ENCODE measurements at places on chromosomes 6 and 20. TPM values are rescaled to one million over a fixed set of nuclear protein-coding genes. Genes with fewer than 3 reads are reported as not detected.

The GLP1R gene
- total RNA-seq, result not detected

- no peaks in the 10 kb centered on the region for H3K4me1 ChIP-seq
- no peaks in the 10 kb centered on the region for H3K36me3 ChIP-seq
- H3K4me3 ChIP-seq, result no peak overlapping the region
Measured at GRCh38 chr6:85085875-85086274, 321.5 kb upstream of the TBX18 start.

The DEK gene
- total RNA-seq, result 276 TPM

DNA sequence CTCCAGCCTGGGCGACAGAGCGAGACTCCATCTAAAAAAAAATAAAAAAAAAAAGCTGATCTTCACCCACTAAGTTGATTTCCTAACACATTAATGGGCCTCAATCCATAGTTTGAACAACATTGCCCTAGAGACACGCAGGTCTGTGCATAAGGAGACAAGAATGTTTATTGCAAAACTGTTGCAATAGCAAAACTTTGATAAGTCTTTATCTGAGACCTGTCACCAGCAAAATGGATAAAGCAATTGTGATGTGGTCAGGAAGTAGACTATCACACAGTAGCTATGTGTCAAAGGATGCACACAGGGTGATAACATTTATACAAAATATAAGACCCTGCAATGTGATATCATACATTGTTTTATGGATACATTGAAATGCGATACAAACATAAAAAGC lies 4.2 kb upstream of the ITPR3 start:
- no peak for DNase-seq
- no peak overlapping the region for H3K27ac ChIP-seq
- H3K27me3 ChIP-seq, result no peaks in the 10 kb centered on the region
- H3K4me3 ChIP-seq, result no peak overlapping the region

The PLAGL1 gene
- total RNA-seq, result 0.38 TPM

DNA sequence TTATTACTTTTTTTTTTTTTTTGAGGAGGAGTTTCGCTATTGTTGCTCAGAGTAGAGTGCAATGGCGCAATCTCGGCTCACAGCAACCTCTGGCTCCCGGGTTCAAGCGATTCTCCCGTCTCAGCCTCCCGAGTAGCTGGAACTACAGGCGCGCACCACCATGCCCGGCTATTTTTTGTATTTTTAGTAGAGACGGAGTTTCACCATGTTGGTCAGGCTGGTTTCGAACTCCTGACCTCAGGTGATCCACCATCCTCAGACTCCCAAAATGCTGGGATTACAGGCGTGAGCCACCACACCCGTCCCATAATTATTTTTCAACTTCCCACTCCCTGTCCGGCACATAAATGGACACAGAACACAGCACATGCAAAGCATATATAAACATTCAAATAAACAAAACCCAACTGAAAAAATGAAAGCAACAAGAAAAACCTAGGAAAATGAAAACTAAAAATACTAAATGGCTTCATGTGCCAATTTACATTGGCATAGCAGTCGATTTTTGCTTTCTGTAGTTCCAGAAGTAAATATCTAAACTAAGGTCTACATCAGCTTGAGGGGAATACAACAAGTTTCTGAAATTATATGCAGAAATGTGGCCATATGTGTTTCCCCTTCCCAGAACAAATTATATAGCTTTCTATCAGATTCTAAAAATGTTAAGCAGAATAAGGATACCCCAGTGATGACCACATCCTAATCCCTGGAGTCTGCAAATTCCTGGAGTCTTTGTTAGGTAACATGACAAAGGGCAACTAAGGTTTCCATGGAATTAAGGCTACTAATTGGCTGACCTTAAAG lies 113.9 kb downstream of the HFE start:
- H3K27ac ChIP-seq, result peak overlapping the region; percentile 4
- H3K4me1 ChIP-seq, result peaks cover 30% of the 10 kb centered on the region
- H3K36me3 ChIP-seq, result no peaks in the 10 kb centered on the region
- DNase-seq, result no peak

DNA sequence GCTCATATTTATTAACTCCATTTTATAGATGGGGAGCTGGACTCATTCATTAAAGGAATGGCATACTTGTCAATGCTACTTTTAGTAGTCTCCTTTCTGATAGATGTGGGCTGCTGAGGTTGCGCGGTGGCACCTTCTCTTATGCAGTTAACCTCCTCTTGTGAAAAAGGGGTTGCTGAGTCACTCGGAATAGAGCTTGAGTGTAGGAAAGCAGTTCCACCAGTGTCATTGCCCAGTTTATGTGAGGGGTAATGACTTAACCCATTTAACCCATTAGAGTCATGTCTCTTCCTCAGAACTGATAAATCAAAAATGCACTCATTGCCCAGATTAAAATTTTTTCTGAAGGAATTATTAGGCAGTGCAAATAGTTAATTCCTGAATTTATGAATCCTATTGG lies 6.3 kb downstream of the MAPK14 start:
- no peak for DNase-seq
- peaks cover 2% of the 10 kb centered on the region for H3K36me3 ChIP-seq
- H3K27ac ChIP-seq, result no peak overlapping the region
- H3K27me3 ChIP-seq, result no peaks in the 10 kb centered on the region
- peaks cover 65% of the 10 kb centered on the region for H3K4me1 ChIP-seq

DNA sequence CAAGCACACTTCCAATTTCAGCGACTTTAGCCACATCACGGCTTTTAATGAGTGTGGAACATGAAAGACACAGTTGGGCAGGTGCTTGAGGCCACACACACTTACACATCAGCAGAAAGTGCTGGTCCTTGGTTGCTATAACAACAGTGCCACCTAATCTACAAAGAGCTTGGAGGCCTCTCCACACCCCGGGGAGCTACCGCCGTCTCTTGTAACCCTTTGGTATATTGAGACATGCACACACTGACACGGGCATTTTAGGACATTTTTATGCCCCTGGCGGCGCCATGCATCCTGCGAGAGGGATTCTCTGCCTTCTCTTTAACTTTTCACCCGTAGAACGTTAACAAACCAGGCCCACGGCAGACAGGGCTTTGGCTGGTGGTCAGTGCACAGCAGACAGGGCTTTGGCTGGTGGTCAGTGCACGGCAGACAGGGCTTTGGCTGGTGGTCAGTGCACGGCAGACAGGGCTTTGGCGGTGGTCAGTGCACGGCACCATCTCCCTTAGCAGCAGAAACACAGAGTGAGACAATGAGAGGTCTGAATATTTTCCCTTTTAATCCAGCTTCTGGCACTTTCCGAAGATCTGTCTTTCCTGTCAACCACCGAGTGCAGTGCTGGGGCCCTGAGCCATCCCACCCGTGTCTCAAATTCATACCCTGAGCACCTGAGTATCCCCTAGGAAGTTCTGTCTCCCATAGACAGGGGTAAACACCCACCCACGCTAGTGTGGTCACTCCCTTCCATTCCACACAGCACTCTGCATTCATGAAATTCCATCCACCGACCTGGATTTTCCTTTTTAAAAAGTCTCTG lies 116.6 kb upstream of the RPS6KA2 start:
- H3K36me3 ChIP-seq, result no peaks in the 10 kb centered on the region
- DNase-seq, result no peak
- no peak overlapping the region for H3K27ac ChIP-seq
- H3K27me3 ChIP-seq, result peaks cover 2% of the 10 kb centered on the region
- no peak overlapping the region for H3K4me3 ChIP-seq
- H3K4me1 ChIP-seq, result no peaks in the 10 kb centered on the region

- no peaks in the 10 kb centered on the region for H3K36me3 ChIP-seq
- no peak overlapping the region for H3K4me3 ChIP-seq
- H3K27ac ChIP-seq, result no peak overlapping the region
- DNase-seq, result peak; percentile 75
Measured at GRCh38 chr6:40912158-40912946, 126.7 kb downstream of the UNC5CL start.
